Esophagus muscularis mucosa (tissue), 4 donors: ENCODE measurements at places on chromosomes 7 and 10.

- peaks cover 7% of the 10 kb centered on the region for H3K4me1 ChIP-seq
- DNase-seq = no peak
- no peak overlapping the region for H3K27ac ChIP-seq
- no peaks in the 10 kb centered on the region for H3K36me3 ChIP-seq
Observed at GRCh38 chr7:159000859-159001435, 143.7 kb downstream of the VIPR2 start.

- H3K27ac ChIP-seq = no peak overlapping the region
- DNase-seq = no peak
- H3K4me1 ChIP-seq = no peaks in the 10 kb centered on the region
- H3K27me3 ChIP-seq = no peaks in the 10 kb centered on the region
- H3K4me3 ChIP-seq = no peak overlapping the region
Observed at GRCh38 chr10:100506596-100507356, 12.9 kb downstream of the SEC31B start.

GRCh38 chr10:11863353-11864109 is 40.4 kb downstream of the PROSER2 start:
- no peak overlapping the region for H3K4me3 ChIP-seq
- no peaks in the 10 kb centered on the region for H3K4me1 ChIP-seq
- no peaks in the 10 kb centered on the region for H3K36me3 ChIP-seq
- no peak overlapping the region for H3K27ac ChIP-seq
- no peaks in the 10 kb centered on the region for H3K27me3 ChIP-seq

DNA sequence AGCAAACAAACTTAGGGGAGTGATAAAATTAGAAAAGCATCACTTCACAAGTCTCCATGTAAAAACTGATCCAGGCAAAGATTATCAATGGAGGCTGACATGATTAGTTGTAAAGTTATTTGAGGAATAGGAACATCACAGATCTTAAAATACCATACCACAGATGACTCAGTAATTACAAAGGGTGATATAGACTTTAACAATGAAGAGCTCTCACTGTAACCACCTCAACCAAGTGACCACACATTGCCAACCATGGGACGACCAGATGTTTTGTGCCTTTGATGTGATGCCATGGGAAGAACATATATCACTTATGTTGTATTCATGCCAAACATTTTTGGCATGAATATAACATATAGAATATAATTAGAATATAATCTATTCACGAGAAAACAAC is 11.7 kb downstream of the AASS start:
- no peak overlapping the region for H3K27ac ChIP-seq
- peaks cover 18% of the 10 kb centered on the region for H3K4me1 ChIP-seq
- no peak overlapping the region for H3K4me3 ChIP-seq
- H3K36me3 ChIP-seq = peaks cover 5% of the 10 kb centered on the region
- H3K27me3 ChIP-seq = no peaks in the 10 kb centered on the region

- H3K27ac ChIP-seq = no peak overlapping the region
- H3K4me1 ChIP-seq = no peaks in the 10 kb centered on the region
- H3K27me3 ChIP-seq = no peaks in the 10 kb centered on the region
Observed at GRCh38 chr7:66535414-66536329, 93.0 kb upstream of the KCTD7 start.

- no peak for DNase-seq
- H3K4me3 ChIP-seq = no peak overlapping the region
- no peaks in the 10 kb centered on the region for H3K36me3 ChIP-seq
- no peaks in the 10 kb centered on the region for H3K27me3 ChIP-seq
- no peaks in the 10 kb centered on the region for H3K4me1 ChIP-seq
Observed at GRCh38 chr7:13333371-13333770, 645.9 kb downstream of the ARL4A start.

- H3K27ac ChIP-seq = no peak overlapping the region
- H3K36me3 ChIP-seq = no peaks in the 10 kb centered on the region
- no peaks in the 10 kb centered on the region for H3K4me1 ChIP-seq
- DNase-seq = peak; percentile 62
- H3K4me3 ChIP-seq = no peak overlapping the region
- peaks cover 51% of the 10 kb centered on the region for H3K27me3 ChIP-seq
Observed at GRCh38 chr10:130545697-130546096, 409.5 kb downstream of the GLRX3 start.

DNA sequence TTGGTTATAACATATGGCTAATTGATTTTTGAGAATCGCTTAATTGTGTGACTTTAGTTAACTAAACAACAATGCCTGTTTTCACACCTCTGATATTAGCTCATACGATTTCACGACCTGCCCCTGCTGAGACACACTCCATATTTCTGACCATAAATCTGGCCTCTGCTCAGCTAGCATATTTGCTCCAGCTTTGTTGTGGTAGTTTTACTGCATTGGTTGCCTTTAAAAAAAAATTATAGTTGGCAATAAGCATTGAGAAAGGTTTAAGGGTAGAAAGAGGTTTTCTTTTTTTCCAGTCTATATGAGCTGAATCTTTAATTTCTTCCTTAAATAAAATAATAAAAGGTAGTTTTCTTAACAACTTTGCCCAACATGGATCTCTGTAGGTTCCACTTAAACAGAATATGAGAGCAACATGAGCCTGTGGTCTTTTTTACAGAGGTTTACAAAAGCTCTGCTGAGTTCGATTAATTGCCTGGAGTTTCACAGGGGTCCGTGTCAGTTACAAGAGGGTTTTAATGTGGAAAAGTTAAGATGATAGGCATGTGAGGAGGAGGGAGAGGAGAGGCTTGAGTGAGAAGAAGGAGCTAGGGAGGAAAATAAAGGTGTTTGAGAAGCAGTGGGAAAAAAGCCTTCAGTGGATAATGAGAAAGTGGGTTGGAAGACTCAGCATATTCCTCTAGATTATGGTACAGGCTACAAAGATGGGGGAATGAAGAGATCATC is 318.2 kb downstream of the CXCL12 start:
- no peaks in the 10 kb centered on the region for H3K36me3 ChIP-seq
- no peak overlapping the region for H3K27ac ChIP-seq
- no peaks in the 10 kb centered on the region for H3K27me3 ChIP-seq
- DNase-seq = peak; percentile 50
- H3K4me3 ChIP-seq = no peak overlapping the region

DNA sequence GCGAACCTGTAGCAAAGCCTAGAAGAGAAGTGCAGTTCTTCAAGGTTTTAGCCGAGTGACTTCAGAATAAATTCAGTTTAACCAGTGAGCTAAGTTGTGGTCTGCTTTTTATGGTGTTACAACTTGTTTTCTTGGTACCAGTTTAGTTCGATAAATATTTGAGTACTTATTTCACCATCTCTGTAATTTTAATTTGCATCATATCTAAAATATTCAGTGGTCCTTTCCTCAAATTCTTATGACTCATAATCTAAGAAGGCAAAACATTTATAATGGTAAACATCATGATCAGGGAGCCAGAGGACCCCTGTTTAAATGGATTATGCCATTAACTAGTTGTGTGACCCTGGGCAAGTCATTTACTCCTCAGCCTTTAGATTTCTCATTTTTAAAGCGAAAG is 4.1 kb upstream of the BMPER start:
- peaks cover 25% of the 10 kb centered on the region for H3K27me3 ChIP-seq
- no peaks in the 10 kb centered on the region for H3K36me3 ChIP-seq
- DNase-seq = no peak
- H3K4me1 ChIP-seq = peaks cover 23% of the 10 kb centered on the region

DNA sequence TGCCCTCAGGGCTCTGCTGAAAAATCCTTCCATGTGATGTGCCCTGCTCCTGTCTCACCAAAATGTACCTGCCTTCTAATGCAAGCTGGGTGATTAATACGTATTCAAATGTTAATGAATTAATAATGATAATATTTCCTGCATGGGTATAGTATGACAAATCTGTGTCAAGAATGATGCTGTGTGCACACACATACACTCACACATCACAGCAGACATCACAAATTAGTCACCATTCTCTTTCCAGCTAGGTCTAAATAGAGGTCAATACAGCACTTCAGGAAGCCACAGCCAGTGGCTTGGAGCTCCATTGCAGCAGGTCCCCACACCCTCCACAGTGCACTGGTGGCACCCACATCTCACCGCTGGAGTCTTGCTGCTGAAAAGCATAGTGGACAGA is 681.2 kb upstream of the NRP1 start:
- no peak overlapping the region for H3K27ac ChIP-seq
- no peaks in the 10 kb centered on the region for H3K4me1 ChIP-seq
- no peak overlapping the region for H3K4me3 ChIP-seq
- no peak for DNase-seq
- no peaks in the 10 kb centered on the region for H3K27me3 ChIP-seq

GRCh38 chr10:99466632-99467223 is 36.3 kb upstream of the GOT1 start:
- H3K4me1 ChIP-seq = no peaks in the 10 kb centered on the region
- no peak for DNase-seq
- H3K27ac ChIP-seq = no peak overlapping the region
- H3K27me3 ChIP-seq = no peaks in the 10 kb centered on the region
- H3K4me3 ChIP-seq = no peak overlapping the region

GRCh38 chr7:84191842-84192241 is 2.7 kb downstream of the SEMA3A start:
- DNase-seq = no peak
- H3K27ac ChIP-seq = peak overlapping the region; percentile 61
- no peaks in the 10 kb centered on the region for H3K36me3 ChIP-seq
- H3K27me3 ChIP-seq = no peaks in the 10 kb centered on the region
- peaks cover 31% of the 10 kb centered on the region for H3K4me1 ChIP-seq

GRCh38 chr7:118626739-118627138 is 402.2 kb downstream of the ANKRD7 start:
- no peaks in the 10 kb centered on the region for H3K27me3 ChIP-seq
- H3K4me3 ChIP-seq = no peak overlapping the region
- no peak for DNase-seq

- DNase-seq = no peak
- no peaks in the 10 kb centered on the region for H3K27me3 ChIP-seq
- H3K4me1 ChIP-seq = peaks cover 3% of the 10 kb centered on the region
- no peak overlapping the region for H3K4me3 ChIP-seq
- peaks cover 10% of the 10 kb centered on the region for H3K36me3 ChIP-seq
Observed at GRCh38 chr10:274866-275265, 139.6 kb downstream of the ZMYND11 start.

- no peak overlapping the region for H3K4me3 ChIP-seq
- H3K36me3 ChIP-seq = no peaks in the 10 kb centered on the region
- H3K27ac ChIP-seq = no peak overlapping the region
- no peak for DNase-seq
- no peaks in the 10 kb centered on the region for H3K4me1 ChIP-seq
Observed at GRCh38 chr7:75630549-75630948, 108.2 kb downstream of the HIP1 start.

- H3K27me3 ChIP-seq = no peaks in the 10 kb centered on the region
- peaks cover 66% of the 10 kb centered on the region for H3K36me3 ChIP-seq
- no peak overlapping the region for H3K4me3 ChIP-seq
- peaks cover 9% of the 10 kb centered on the region for H3K4me1 ChIP-seq
- DNase-seq = no peak
Observed at GRCh38 chr7:55206235-55207029, 158.7 kb upstream of the LANCL2 start.

- no peaks in the 10 kb centered on the region for H3K27me3 ChIP-seq
- no peaks in the 10 kb centered on the region for H3K36me3 ChIP-seq
- no peaks in the 10 kb centered on the region for H3K4me1 ChIP-seq
Observed at GRCh38 chr7:84536271-84536870, 341.8 kb upstream of the SEMA3A start.

GRCh38 chr7:141568227-141568626 is 17.0 kb downstream of the AGK start:
- H3K27ac ChIP-seq = no peak overlapping the region
- H3K4me3 ChIP-seq = no peak overlapping the region
- no peaks in the 10 kb centered on the region for H3K36me3 ChIP-seq
- H3K4me1 ChIP-seq = no peaks in the 10 kb centered on the region
- no peak for DNase-seq

- DNase-seq = no peak
- H3K27me3 ChIP-seq = no peaks in the 10 kb centered on the region
- H3K27ac ChIP-seq = no peak overlapping the region
- H3K4me3 ChIP-seq = no peak overlapping the region
Observed at GRCh38 chr10:7117177-7117799, 293.5 kb downstream of the SFMBT2 start.

GRCh38 chr7:40482845-40483244 is 348.0 kb downstream of the SUGCT start:
- H3K27me3 ChIP-seq = no peaks in the 10 kb centered on the region
- H3K36me3 ChIP-seq = no peaks in the 10 kb centered on the region
- no peak overlapping the region for H3K4me3 ChIP-seq
- H3K4me1 ChIP-seq = no peaks in the 10 kb centered on the region
- no peak for DNase-seq

- no peak overlapping the region for H3K27ac ChIP-seq
- H3K4me1 ChIP-seq = no peaks in the 10 kb centered on the region
- H3K36me3 ChIP-seq = no peaks in the 10 kb centered on the region
- H3K4me3 ChIP-seq = no peak overlapping the region
- H3K27me3 ChIP-seq = no peaks in the 10 kb centered on the region
Observed at GRCh38 chr7:41930538-41931262, 227.8 kb upstream of the INHBA start.

DNA sequence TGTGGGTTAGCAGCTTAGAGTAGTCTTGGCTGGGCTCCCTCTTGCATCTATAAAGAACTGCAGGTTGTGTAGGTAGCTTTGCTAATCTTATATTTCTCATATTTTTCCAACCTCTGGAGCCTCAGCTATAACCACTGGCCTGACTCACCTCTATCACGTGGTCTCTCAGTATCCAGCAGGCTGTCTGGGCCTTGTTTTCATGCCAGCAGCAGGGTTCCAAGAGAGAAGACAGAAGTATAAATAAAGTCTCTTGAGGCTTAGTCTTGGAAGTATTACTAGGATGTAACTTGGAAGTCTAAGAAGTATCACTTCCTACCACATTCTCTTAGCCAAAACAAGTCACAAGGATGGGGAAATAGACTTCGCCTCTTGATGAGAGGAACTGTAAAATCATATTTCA is 73.3 kb downstream of the WIPF3 start:
- no peaks in the 10 kb centered on the region for H3K36me3 ChIP-seq
- no peak overlapping the region for H3K4me3 ChIP-seq
- H3K27me3 ChIP-seq = no peaks in the 10 kb centered on the region
- no peak overlapping the region for H3K27ac ChIP-seq
- no peak for DNase-seq
- H3K4me1 ChIP-seq = peaks cover 13% of the 10 kb centered on the region

DNA sequence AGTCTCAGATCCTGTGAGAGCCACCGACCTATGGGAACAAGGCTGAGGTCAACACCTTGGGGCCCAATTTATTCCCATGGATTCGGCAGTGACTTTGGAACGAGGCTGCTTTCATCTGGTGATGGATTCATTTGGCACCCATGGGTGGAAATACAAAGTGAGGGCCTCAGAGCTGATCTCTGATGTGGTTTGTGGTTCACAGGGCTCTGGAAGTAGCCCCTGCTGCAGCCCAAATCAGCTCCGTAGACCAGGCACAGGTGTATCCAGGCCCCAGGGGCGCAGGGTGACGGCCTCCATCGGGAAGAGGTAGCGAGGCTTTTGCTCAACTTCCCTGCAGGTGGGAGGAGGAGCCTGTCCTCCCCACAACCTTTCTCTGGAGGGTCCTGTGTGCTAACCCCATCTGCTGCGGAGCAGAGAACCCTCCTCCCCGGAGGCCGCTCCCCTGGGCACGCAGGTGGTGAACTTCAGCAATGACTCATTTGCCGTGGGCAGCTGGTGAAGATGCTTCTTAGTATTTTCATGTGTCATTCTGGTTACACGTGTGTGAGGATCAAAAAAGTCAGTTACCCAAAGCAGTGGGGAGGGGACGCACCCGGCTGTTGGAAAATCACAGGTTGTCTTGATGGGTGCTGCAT is 7.5 kb upstream of the JAKMIP3 start:
- H3K36me3 ChIP-seq = no peaks in the 10 kb centered on the region
- no peak overlapping the region for H3K27ac ChIP-seq
- H3K4me3 ChIP-seq = no peak overlapping the region
- H3K4me1 ChIP-seq = no peaks in the 10 kb centered on the region
- no peaks in the 10 kb centered on the region for H3K27me3 ChIP-seq

- no peak overlapping the region for H3K27ac ChIP-seq
- peaks cover 92% of the 10 kb centered on the region for H3K4me1 ChIP-seq
- H3K4me3 ChIP-seq = no peak overlapping the region
- no peaks in the 10 kb centered on the region for H3K36me3 ChIP-seq
- no peak for DNase-seq
Observed at GRCh38 chr7:1049006-1049741, 4.8 kb downstream of the GPR146 start.
